ENCODE measurements at places on chromosomes 6 and 20.

- DNase-seq = no peak
These were observed 4.2 kb upstream of the ZDHHC14 start for GRCh38 chr6:157376706-157377230.

GRCh38 chr20:50735813-50736212, 4.4 kb downstream of the PARD6B start:
- DNase-seq = no peak

DNA sequence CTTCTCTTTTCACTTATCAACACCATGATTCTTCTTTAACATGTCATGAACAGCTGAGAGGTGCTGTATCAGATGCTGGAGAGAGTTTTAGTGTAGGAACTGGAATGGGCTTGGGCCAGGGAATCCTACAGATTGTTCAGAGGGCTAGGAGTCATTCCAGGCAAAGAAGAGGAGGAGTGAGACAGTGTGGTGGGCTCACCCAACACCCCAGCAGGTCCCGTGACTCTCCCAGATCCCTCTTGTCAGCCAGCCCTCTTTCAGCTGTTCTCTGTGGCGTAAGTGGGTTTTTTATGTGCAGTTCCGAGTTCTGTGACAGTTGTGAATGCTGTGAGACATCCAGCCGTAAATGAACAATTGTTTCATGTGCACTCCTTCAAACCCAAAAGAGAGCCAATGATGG, 31.4 kb upstream of the CEP162 start:
- DNase-seq = no peak

DNA sequence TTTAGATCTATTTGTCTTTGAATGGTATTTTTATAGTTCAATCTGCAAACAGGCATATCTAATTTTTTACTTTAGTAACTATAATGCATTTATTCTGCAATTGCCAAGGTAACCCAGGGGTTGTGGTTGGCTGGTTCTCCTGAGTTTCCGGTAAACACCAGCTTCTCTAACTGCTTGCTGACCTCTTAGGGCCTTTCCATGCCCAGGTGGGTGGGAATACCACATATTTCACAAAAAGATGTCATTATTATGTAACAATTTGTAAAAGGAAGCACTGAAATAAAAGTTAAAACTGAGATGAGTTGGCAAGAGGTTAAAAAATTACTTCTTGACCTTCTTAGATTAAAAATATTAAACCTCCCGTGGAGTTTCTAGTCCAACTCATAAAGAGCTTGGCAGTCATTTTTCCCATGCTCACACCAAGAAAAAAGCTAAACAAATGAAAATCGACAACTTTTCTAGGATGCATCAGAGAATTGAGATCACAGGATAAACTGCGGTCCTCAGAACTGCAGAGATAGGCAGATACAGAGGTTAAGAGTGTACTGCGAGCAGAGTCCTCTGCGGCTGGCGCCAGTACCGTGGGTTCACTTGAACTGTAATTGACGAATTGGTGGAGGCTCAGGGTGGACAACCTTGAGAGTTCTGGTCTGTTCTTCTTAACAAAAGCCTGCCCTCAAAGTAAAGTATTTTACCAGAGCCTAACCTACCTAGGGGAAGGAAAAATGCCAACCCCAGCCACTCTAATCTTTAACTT, 2.2 kb upstream of the VNN1 start:
- DNase-seq = no peak

GRCh38 chr6:45924763-45925342, 90.8 kb downstream of the CLIC5 start:
- DNase-seq = no peak

GRCh38 chr6:136090929-136091328, 159.2 kb downstream of the MTFR2 start:
- DNase-seq = no peak

DNA sequence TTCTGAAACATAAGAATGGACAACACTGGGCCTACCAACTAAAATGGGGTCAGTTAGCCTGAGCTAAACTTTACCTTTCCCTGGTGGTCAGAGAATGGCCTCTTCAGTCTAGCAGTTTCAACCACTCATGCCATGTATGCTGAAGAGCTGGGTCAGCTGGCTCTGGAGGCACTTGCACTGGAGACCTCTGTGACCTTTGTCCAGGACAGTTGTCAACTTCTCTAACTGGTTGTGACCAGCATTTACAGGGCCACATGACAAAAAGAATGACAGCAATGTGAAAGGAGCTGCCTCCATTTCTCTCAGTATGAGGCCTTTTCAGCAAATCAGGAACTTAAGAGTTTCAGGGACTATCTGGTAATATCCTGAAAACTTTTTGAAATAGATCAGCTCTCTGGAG, 59.9 kb upstream of the TMEM30A start:
- no peak for DNase-seq

DNA sequence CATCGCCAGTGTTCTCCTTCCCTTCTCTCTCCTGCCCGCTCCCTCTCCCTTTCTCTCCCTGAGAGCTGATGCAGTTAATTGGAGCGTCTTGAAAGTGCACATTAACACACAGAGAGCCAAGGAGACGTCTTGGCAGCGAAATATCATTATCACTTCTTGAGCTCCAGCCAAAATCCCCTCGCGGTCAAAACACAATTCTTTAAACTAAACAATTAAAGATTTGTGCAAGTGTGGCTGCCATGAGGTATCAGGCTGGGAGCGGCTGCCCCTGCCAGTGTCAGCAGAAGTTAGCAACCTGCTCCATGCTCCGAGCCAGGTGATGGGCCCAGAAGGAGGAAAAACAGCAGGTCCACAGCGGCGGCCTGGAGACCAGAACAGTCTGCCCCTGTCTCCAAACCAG, 100.9 kb upstream of the FOXP4 start:
- no peak for DNase-seq

- DNase-seq = peak; percentile 54
These were observed 556.6 kb upstream of the CDH4 start for GRCh38 chr20:60695226-60696000.

DNA sequence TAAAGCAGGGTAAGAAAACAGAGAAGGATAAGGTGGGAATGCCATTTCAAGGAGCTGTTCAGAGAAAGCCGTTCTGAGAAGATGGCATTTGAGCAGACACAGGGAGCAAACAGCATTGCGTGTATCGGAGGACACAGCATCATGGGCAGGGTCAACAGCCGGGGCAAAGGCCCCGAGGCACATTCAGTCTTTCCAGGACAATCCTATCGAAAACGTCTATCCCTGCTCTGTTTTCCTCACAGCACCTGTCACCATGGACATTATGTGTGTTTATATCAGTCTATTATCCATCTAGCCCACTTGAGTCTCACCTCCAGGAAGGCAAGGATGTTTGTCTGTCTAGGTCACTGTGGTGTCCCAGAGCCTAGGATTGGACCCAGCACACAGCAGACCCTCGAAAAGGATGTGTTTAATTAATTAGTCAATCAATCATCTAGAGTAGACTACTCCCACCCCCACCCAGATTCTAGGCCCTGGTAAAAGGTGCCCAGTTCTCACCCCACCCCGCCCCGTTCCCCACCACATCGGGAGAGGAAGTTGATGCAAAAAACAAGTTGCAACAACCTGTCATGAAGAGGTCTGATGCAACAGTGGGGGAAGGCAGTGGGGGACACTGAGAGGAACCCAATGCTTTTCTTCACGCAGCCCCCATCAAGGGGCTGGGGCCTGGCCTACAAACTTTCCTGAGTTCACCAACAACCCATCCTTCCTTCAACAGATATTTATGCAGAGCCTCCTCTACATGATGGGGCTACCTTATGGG, 66.6 kb downstream of the PREX1 start:
- no peak for DNase-seq

DNA sequence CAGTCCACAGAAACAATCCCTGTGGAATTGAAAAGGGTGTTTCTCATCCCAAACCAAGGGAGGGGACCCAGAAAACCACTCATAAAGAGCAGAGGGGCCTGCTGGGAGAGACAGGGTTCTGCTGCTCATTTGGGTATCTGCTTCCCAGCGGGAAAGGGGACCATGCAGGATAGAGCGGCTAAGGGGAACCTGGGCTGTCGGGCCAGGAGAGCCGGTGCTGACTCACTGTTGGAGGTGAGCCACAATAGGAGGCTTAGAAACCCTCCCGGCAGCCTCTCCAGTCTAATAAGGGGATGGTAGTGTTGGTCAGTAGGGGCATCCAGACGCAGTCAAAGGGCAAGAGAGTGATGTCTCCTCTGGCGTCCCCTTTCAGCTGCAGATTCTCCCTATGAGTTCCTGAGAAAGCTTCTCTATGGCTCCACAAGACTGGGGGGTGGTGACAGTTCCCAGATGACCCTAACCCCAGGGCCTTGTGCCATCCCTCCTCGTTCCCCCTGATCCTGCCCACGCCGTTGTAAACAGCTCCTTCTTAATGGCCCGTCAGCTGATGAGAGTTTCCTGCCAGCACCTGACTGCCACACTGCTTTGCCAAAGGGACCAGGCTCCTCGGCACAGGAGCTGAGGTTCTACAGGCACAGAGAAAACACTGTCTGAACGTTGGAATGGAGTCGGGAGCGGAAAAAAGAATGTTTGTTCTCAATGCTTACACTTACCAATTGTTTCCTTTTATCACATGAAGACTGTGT, 646.1 kb upstream of the DEFB115 start:
- peak; percentile 25 for DNase-seq

- DNase-seq = no peak
These were observed 12.2 kb upstream of the ANKEF1 start for GRCh38 chr20:10022625-10023024.

GRCh38 chr20:12040261-12040660, 122.6 kb downstream of the BTBD3 start:
- DNase-seq = no peak

GRCh38 chr6:27290065-27290849, 21.8 kb downstream of the POM121L2 start:
- DNase-seq = no peak

DNA sequence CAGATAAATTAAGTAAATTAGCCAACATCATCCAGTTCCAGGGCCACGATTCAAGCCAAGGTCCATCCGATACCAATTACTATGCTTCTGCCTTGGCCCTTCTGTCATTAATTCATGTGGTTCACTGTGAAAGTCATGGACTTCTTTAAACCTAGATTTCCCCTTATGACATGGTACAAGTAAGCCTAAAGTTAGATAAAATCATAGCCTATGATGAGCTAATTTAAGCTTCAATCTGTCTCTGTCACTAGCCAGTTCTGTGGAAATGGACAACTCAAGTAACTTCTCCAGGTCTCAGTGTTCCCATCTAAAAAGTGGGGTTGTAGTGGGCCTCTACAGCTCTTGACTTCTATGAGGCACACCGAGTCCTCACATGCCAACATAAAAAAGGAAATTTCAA, 225.5 kb upstream of the MARCKS start:
- no peak for DNase-seq

- DNase-seq = no peak
These were observed 3.5 kb downstream of the SERPINB9 start for GRCh38 chr6:2899596-2899995.

- DNase-seq = no peak
These were observed 54.3 kb downstream of the RWDD2A start for GRCh38 chr6:83247471-83247870.

DNA sequence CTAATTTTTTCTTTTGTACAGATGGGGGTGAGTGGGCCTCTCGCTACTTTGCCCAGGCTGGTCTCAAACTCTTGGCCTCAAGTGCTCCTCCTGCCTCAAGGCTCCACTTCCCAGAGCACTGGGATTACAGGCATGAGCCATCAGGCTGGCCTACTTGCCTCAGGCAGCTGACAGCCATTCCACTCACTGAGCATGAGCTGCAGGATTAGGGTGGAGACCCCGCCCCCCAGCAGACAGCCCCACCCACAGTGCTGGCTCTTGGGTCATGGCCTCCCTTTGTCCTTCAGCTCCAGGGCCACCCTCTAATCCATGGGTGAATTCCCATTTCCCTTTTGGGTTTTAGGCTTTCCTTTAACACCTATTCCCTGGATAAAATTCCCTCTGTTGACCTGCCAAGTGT, 82.1 kb downstream of the BFSP1 start:
- no peak for DNase-seq

- no peak for DNase-seq
These were observed 1.1 kb upstream of the MBOAT1 start for GRCh38 chr6:20213271-20213798.

DNA sequence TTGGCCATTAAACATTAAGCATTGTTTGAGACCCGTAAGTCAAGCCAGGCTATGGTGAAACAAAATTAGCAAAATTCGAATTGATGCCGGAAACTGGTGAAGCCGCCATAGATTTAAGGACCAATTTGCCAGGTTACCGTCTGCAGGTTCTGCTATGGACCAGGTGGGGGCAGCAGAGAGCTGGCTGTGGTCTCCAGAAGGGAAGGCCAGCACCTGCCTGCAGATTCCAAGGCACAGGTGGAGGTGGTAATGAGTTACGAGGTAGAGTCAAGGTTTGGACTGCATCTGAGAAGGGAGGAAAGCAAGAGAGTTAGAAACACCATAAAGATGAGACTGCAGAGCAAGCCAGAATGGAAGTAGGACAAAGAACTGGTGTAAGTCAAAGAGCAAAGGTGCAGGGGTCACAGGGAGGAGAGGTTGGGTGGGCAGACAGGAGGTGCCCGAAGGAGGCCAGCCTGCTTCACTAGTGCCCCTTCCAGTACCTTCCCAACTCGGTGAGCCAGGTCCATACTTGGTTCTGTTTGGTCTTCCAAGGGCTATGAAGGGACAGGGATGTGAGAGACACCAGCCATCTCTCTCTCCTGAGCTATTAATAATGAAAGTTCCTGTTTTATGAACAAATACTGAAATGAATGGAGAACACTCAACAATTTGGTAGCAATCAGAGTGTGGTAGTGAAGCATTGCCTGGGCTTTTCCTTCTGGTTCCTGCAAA, 131.6 kb upstream of the ESR1 start:
- no peak for DNase-seq

- DNase-seq = peak; percentile 15
These were observed 52.2 kb downstream of the MANEA start for GRCh38 chr6:95629551-95629950.

GRCh38 chr6:37287519-37288157, 29.7 kb upstream of the TMEM217 start:
- no peak for DNase-seq

DNA sequence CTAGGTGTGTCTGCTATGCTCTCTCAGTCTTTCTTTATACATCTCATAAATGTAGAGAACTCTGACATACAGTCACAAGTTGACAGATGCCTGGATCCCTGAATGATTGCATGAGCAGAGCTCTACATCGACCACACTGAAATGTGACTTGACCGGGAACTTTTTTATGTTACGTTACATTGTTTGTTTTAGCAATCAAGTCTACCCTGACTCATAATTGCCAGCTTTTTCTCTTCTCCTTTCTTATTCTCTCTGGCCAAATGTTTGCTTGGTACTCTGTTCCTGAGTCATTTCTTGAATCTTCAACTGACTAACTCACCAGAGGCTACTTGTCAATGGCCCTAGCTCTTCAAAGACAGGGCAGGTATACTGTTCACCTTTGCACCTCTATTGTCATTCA, 213.6 kb upstream of the DTNBP1 start:
- no peak for DNase-seq

DNA sequence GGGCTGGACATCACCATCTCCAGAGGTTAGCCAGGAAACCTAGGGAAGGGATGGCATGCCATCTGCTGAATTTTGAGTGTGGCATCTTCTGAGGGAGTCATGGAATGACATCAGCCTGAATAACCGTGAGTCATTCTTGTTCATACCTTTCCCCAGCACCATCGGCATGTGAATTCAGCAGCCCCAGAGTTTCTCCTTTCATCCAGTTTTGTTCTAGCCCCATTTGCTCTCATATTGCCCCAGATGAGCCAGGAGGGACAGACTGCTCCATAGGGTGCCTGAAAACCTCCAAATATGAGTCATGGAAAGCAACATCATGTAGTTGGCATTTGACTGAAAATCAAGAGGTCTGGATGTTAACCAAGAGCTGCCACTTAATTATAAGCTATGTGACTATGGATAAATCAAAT, 219.2 kb upstream of the SGK1 start:
- no peak for DNase-seq
